Stimulated activated CD8-positive, alpha-beta memory T cell treated with anti-CD3 and anti-CD28 coated beads, Interleukin-4, amount 100 ng/mL, for 1 hour (primary cell): ENCODE measurements at places on chromosomes 6 and 20.

- DNase-seq = no peak
Observed at GRCh38 chr6:32140420-32141046, 10.4 kb upstream of the FKBPL start.

DNA sequence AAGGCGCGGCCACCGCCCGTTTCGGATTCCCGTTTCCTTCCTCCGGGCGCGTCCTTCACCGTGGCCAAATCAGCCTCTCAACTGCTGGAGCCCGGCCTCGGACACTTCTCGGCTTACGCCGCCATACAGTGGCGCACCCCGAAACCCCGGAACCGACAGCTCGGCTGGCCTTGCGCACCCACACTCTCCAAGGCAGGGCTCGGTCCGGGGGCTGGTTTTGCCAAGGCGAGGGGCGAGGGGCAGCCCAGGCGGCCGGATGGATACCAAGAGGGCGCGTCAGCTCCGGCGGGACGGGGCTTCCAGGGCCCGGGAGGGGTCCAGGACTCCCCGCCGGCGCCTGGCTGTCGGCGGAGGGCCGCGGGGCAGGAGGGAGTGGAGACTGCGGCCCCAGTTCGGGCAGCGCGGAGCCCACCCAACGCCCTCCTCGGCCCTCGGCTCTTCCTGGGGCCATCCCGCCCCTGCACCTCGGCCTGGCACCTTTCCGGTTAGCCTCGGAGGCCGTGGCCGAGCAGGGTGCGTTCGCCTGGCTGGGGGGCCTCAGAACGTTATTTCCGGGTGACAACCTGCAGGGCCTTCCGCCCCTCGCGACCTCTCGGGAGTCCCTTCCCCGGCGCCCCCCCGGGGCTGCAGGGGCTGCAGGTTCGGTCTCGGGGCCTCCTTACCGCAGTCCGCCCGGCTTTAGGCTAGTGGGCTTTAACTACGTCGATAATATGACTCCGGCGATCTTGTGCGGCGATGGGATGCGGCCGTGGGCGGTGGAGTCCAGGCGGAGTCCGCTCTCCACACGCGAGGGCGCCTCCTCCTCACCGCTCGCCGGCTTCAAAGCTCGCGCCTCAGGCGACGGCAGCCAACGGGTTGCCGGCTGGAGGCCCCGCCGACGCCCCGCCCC is 697 bp upstream of the CEP43 start:
- DNase-seq = no peak

DNA sequence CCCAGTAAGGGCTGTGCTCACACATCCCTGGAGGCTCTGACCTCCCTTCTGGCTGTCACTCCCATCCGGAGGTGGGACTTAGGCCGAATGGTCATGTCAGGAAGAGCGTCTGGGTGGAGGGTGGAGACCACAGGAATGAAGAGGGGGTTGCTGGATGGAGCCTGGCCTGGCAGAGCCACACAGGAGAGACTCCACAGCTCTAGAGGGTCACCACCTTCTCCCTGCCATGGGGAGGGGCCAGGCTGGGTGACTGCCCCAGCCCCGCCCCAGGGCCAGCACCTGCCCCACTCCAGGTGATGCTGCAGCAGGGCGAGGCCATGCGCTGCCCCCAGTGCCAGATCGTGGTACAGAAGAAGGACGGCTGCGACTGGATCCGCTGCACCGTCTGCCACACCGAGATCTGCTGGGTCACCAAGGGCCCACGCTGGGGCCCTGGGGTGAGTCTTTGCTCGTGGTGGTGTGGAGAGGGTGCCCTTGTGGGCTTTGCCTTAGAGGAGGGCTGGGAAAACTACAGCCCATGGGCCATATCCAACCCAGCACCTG is 20.6 kb downstream of the RBCK1 start:
- DNase-seq = no peak

DNA sequence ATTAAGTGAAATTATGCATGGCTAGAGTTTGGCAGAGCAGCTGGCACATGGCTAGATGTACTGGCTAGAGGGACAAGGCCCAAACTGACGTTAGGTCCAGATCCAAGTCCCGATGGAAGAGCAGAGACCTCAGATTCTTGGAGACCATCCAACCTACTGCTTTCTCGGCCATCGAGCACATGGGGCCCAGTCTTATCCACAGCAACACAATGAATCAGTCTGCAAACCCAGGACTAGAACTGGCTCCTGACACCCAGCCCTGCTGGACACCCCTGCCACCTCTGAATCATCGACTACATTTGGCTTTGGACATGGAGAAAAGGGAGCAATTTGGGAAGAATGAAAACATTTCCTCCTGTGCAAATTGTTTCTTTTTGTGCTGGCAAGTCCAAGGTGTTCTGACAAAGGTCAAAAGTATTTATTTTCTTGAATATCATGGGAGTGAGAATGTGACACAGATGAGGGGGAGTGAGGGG is 23.9 kb upstream of the YWHAB start:
- DNase-seq = no peak

DNA sequence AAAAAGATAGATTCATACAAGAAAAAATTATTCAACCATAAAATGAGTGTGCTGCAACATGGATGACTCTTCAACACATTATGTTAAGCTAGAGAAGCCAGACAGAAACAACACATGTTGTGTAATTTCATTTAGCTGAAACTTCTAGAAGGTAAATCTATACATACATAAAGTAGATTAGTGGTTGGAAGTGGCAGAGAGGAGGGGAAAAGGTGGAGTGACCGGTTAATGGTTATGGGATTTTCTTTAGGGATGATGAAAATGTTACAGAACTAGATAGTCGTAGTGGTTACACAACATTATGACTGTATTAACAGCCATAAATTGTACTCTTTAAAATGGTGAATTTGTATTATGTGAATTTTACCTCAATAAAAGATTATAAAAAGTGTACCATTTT is 304.1 kb upstream of the SLC35B3 start:
- no peak for DNase-seq

- no peak for DNase-seq
Observed at GRCh38 chr20:51926670-51927305, 124.5 kb upstream of the SALL4 start.

GRCh38 chr6:149455031-149455732 is 29.6 kb downstream of the ZC3H12D start:
- DNase-seq = no peak
